ENCODE measurements at places on chromosomes 3 and 15.

DNA sequence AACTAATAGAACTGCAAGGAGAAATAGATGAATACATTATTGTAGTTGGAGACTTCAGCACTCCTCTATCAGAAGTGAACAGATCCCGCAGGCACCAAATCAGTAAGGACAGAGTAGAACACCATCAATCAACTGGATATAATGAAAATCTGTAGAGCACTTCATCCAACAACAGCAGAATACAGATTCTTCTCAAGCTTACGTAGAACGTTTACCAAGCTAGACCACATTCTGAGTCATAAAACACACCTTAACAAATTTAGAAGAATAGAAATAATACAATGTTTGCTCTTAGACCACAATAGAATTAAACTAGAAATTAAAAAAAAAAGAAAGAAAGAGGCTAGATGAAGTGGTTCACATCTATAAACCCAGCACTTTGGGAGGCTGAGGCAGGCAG is 70.7 kb upstream of the NEDD4 start:
- DNase-seq: no peak

GRCh38 chr3:68328049-68328448 is 604.3 kb downstream of the TAFA4 start:
- no peak for DNase-seq

DNA sequence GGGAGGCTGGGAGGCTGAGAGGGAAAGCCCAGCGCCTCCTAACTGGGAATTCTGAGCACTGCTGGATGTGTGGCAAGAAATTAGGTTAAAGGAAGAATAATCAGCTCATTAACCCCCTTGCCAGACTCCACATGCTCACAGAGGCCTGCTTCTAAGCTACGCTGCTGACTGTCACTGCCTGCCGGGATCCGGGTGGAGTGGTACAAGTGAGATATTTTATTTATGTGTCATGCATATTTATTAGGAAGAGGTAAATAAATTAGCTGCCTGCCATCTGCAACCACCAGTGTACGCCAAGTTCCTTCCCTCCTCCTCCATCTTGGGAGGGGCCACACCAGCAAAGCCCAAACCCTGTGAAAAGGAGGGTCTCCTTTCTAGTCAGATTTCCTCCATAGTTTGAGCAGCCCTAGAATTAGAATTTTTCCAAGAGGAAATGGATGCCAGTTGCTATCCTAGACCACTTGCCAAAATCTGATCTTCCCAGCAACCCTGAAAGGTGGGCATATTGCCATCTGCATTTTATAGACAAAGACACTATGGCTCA is 43.5 kb upstream of the GRIP2 start:
- no peak for DNase-seq

GRCh38 chr3:63911509-63911872 is 692 bp downstream of the SCAANT1 start:
- no peak for DNase-seq

GRCh38 chr3:124391774-124392173 is 338.5 kb upstream of the UMPS start:
- DNase-seq: no peak

DNA sequence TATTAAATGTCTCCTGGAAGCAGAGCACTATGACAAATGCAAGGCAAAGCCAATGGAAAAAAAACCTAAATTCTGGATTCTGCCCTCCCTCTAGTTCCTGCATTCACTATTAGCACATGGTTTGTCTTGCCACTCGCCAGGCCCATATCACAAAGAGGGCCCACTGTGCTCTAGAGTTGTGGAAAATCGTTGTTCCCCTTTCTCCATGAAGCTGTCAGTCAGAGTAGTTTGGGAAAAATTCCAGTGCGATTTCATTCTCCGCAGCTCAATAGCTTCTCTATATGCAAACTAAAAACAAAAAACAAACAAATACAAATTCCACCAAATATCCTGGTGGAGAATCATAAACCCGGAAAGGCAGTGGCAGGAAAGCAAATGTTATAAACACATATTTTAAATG is 77.3 kb downstream of the RORA start:
- DNase-seq: no peak

- no peak for DNase-seq
Measured at GRCh38 chr3:175399156-175399840, 540.2 kb downstream of the NAALADL2 start.

GRCh38 chr3:123644358-123644757 is 59.5 kb upstream of the HACD2 start:
- DNase-seq: no peak

DNA sequence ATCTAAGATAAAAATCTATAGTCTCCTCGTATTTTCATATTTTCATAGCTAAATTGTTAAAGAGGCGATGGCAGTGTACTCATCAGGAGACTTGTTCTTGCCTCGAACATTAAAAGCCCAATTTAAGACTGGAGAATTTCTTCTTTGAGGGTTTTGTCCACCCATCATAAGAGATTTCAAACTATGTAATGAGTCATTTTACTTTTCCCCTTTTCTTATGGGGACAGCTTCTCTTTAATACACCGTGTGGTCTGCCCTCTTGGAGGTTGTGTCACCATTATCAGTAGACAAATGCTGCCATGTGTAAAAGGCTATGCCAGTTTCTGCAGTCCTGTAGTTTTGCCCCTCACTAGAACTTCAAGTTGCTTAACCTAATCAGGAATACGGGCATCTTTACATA is 16.9 kb downstream of the TGFBR2 start:
- no peak for DNase-seq

DNA sequence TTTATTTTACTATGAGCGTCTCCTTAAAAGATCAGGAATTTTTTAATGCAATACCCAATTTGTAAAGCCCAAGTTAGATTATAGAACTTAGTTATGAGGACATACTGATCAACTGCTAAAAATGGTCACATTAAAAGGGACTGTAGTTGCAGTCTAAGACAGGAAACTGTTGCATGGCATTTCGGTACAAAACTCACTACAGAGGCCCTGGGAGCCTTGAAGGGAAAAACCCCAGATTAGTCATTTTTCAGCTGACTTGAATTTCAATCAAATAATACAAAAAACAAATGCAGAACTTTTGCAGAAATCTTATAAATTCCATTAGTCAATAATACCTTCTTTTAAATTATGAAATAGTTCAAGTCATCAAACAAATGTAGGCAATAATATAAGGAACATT is 6.9 kb upstream of the PTX3 start:
- no peak for DNase-seq

GRCh38 chr15:70770863-70771262 is 7.5 kb upstream of the UACA start:
- no peak for DNase-seq

DNA sequence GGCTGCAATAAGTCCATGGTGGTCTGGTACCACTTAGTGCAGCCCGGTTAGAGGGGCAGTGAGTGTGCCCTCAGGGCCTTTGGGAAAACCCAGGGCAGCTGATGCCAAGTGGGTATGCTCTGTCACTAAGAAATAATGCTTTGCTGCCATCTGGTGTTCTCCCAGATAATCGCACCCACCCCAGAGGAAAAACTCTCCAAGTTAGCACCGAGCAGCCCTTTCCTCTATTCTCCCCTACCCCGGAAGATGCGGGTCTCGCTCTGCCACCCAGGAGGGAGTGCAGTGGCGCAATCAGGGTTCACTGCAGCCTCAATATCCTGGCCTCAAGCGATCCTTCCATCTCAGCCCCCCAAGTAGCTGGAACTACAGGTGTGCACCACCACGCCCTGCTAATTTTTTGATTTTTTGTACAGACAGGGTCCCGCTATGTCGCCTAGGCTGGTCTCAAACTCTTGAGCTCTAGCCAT is 21.3 kb upstream of the DAPK2 start:
- peak; percentile 46 for DNase-seq

- DNase-seq: no peak
Measured at GRCh38 chr3:134369861-134370596, 4.2 kb downstream of the AMOTL2 start.

DNA sequence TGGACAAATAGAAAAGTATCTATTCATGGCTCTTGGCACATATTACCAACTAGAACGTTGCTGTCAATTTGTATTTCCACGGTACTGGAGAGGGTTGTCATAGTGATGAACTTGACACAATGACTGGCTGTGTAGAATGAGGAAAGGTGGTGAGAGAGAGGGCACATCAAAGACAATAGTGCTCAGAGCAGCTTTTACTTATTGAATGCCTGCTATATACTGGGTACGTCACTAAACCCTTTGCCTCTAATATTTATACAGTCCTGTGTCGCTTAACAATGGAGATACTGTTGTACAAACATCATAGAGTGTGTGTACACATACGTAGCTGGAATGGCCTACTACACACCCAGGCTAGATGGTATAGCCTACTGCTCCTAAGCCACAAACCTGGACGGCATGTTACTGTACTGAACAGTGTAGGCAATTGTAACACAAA is 8.3 kb downstream of the TMPRSS7 start:
- no peak for DNase-seq

DNA sequence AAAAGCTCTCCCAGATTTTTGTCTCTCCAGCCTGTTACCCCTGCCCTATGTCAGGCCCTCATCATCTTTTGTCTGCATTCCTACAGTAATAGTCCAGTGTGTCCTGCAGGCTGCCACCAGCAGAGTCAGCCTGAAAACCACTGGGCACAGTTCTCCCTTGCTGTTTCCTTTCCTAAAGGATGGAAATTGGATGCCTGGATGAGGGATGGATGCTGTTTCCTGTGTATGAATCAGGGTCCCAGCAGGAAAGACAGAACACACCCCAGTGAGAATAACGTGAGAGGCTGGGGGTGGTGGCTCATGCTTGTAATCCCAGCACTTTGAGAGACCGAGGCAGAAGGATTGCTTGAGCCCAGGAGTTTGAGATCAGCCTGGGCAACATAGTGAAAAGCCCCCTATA is 3.3 kb upstream of the SNX33 start:
- no peak for DNase-seq

GRCh38 chr15:70535071-70535954 is 228.0 kb downstream of the UACA start:
- DNase-seq: no peak

DNA sequence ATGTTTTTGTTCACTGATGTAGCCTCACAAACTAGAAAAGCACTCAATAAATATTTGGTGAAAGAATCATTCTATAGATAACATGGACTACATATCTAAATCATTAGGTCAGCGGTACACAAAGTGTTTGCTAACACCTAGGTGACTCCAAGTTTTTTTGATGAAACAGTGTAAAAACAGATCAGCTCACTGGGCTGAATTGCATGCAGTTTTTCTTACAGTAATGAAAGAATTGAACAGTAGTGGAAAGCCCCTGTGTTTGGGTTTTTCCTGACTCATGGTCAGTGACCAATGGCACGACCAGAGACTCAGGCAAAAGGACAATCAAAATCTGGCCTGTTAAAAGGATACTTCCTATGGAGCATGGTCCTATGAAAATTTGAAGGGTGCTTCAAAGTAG is 384.3 kb upstream of the EPHA6 start:
- DNase-seq: no peak

GRCh38 chr15:99929266-99929665 is 196.0 kb upstream of the LYSMD4 start:
- DNase-seq: no peak

- no peak for DNase-seq
Measured at GRCh38 chr15:74376226-74376625, 8.8 kb upstream of the CYP11A1 start.

DNA sequence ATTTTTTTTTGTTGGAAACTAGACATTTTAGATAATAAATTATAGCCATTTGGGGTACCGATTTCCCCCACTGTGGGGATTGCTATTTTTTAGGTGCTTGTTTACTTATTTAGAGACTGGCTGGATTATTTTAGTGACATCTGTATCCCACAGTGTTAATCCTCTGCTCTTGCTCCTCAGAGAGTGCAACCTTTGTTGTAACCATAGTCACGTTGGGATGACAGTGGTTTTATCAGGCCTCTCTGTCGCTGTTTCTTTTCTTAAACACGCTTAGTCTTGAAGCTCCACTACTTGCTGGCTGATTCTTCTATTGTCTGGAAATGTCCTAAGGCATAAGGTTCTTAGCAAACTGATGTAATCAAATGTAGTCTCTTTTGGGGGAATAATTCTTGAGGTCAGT is 451.6 kb upstream of the SEMA6D start:
- no peak for DNase-seq

DNA sequence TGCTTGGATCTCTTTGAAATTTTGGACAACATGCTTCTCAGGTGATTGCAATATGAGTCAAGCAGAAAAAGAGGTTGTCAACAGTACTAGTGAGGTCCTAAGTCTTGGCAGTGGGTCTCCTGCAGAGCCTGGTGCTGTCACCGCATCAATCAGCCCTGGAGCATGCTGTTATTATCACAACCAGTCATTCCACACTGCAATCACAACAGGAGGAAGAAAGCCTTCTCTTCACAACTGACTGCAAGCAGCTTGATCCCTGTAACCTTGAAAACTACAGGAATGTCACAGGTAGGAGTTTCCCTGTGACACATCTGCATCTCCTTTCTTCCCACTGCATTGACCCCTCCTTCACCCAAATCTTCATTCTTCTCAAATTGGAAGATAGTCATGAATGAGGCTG is 451.1 kb upstream of the ATP11B start:
- no peak for DNase-seq

DNA sequence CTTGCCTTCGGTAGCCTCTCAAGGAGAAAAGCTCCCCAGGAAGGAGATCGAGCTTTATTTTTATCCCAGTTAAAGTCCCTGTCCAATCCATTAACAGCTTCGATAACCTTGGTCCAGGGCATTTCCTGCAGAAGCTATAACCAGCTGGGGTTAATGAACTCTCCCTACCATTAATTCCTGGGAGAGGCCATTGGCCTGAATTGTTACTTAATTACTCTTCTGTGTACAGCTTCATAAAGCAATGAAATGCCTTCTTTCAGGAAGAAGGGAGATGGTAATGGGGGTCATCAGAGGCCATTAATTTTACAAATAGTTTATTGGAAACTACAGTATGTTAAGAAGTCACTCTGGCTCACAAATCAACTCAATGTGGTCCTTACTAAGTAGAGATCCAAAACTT is 1.9 kb upstream of the TMCO5A start:
- DNase-seq: no peak

- DNase-seq: no peak
Measured at GRCh38 chr3:10334459-10334858, 13.5 kb upstream of the SEC13 start.

DNA sequence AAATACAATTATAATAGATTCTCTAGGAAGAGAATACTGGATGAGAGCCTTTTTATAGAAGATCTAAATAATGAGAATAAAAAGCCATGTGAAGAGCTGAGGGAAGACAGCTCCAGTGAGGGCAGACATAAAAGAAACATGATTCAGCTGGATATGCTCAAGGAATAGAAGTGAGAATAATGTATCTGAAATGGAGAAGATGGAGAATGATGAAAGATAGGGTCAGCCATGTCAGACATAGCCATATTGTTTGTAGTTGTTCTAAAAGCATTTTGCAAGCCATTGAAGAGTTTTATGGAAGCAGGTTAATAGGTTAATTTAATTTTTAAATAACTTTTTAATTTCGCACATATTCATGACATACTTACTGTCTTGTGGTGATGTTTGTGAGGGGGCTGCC is 713.5 kb upstream of the ARPP21 start:
- DNase-seq: no peak

Measured in stimulated activated CD4-positive, alpha-beta T cell treated with anti-CD3 and anti-CD28 coated beads, Interleukin-1b, Interleukin-23, amount 100 ng/mL, for 1 hour (primary cell).